ENCODE measurements at places on chromosomes 11 and 22.

DNA sequence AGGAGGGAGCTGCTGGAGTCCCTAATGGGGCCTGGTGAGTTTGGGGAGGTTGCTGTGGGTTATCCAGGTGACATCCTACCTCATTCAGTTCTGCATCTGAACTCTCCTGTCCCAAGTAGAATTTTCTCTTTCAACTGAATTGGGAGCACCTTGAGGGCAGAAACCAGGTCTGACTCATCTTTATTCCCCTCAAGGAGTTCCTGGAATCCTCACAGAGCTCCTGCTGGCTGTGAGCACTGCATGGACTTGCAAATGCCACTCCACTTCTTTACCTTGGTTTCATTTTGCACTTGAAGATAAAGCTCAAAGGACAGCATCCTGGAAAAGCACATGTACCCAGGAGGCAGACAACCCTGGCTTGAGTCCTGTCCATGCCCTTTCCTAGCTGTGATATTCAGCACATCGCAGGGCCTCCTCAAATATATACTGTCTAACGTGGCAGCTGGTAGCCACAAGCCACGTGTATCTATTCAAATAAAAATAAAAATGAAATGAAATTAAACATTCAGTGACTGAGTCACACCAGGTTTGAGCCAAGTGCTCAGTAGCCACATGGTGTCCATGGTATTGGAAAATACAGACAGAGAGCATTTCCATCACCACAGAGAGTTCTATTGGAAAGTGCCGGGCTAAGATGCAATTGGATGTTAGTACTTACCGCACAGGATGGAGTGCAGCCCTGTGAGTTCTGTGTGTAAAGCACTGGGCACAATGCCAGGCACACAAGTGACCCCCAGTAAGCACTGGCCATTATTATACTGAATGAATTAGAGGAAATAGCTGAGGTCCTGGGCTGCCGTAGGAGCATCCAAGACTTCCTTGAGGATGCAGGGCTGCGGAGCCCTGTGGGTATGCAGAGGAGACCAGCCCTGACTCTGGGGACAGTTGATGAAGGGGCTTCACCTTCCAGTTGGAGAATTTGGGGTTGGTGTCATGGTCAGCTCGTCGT lies 149.0 kb downstream of the PKNOX2 start:
- no peak for DNase-seq

DNA sequence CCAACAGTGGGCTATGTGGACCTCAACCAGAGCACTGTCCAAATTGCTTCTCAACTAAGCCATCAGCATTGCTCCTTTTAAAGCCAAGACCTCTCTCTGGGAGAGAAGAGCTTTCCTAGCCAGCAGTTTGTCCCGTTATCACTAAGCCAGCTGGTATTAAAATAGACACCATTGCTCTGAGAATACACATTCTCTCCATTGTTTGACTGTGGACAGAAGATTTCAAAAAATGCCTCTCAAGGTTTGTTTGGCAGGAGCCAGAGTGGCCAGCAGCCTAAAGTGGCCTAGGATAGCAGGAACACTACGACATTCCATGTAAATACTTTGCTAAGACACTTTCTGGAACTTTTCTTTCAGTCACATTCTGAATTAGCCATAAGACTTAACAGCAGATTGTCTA lies 41.3 kb downstream of the EIF4ENIF1 start:
- no peak for DNase-seq

DNA sequence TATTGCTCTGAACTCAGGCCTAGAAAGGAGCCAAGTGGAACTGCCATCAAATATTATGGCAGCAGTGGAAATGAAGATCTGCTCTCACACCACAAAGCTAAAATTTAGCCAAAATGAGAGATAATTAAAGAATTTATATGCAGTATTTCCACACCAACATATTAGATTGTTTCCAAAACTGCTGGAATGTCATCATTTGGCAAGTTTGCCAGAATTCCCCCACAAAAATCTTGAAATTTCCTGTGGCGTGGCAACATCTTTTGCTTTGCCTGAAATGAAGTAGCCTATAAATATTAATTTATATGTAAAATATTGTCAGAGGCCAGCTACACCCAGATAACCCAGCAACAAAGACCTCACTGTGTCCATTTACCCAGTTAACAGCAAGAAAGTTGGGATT lies 13.8 kb downstream of the C11orf71 start:
- no peak for DNase-seq

GRCh38 chr11:66072518-66072917 lies 2.4 kb downstream of the PACS1 start:
- DNase-seq: no peak

- no peak for DNase-seq
Observed at GRCh38 chr22:31241200-31241599, 29.1 kb downstream of the LIMK2 start.

GRCh38 chr22:31488988-31489617 lies 539 bp downstream of the EIF4ENIF1 start:
- no peak for DNase-seq

- no peak for DNase-seq
Observed at GRCh38 chr11:78560826-78561484, 13.7 kb downstream of the NARS2 start.

GRCh38 chr11:20360650-20361049 lies 2.9 kb upstream of the HTATIP2 start:
- no peak for DNase-seq

GRCh38 chr11:65334696-65335295 lies 1.1 kb downstream of the DPF2 start:
- no peak for DNase-seq

GRCh38 chr11:37313266-37313665 lies 715.2 kb upstream of the RAG2 start:
- no peak for DNase-seq

All from AG09319 (cell line).